ENCODE measurements at places on chromosomes 12 and 14.

DNA sequence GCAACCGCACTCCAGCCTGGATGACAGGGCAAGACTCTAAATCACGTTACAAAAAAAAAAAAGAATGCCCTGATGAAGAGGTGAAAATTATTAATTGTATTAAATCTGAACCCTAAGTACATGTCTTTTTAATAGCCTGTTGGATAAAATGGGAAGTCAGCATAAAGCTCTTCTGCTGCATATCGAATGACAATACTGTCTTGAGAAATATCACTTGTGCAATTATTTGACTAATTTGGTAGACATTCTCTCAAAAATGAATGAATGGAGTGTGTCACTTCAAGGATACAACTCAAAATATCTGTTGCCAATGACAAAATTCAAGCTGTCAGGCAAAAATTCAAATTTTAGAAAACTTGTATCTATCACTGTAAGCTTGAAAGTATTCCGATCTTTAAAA, 38.9 kb downstream of the DNAI7 start:
- DNase-seq = no peak

DNA sequence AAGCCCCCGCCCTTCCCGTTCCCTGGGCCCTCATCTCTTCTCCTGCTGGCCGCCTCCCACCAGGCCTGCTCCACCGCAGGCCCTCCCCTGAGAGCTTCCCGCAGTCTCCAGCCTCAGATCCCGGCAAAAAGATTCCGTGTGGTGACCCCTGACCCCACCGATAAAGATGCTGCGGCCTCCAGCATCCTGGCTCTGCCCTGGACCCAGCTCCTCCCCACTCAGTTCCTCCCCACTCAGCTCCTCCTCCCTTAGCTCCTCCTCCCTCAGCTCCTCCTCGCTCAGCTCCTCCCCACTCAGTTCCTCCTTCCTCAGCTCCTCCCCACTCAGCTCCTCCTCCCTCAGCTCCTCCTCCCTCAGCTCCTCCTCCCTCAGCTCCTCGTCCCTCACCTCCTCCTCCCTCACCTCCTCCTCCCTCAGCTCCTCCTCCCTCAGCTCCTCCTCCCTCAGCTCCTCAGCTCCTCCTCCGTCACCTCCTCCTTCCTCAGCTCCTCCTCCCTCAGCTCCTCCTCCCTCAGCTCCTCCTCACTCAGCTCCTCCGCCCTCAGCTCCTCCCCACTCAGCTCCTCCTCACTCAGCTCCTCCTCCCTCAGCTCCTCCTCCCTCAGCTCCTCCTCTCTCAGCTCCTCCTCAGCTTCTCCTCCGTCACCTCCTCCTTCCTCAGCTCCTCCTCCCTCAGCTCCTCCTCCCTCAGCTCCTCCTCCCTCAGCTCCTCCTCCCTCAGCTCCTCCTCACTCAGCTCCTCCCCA, 17.0 kb downstream of the NOC4L start:
- DNase-seq = no peak

DNA sequence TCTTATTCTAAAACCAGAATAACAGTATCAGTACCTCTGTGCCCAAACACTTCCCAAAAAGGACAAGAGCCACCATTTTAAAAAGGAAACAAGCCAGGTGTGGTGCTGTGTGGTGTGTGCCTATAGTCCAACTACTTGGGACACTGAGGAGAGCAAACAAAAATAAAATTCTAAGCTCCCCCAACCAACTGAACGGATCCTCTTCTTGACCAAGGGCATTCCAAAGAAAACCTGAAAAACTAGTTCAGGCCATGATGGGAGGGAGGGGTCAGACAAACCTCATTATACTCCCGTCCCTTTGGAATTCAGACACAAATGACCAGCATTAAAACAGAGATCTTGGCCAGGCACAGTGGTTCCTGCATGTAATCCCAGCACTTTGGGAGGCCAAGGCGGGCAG, 20.5 kb downstream of the SLC11A2 start:
- DNase-seq = no peak

DNA sequence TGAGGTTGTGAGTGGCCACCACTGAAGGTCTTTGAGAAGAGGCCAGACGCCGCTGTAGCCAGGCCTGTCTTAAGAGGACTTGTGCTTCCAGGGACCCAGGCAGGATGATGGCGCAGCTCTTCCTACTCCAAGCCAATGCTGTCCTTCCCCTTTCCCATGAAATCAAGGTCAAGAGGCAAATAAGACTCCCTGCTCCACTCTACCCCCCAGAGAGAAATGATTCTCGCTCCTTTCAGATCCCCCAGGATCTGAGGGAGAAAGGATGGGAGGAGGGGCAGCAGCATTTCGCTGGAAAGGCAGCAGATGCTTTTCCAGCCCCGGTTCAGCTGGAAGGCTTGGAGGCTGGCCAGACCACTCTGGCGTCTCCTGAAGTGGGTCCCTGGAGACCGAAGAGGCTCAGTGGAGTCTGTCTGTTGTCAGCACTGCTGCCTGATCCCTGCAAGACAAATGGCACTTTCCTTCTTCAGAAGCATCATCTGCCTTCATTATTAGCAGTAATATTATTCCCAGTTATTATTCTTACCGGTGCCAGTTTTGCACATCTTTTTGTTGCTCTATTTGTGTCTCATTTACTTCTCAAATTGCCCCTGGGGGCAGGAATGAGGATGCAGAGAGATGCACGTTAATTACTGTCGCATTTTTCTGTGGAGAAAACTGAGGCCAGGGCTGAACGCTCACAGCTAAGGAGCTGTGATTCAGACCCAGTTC, 51.4 kb downstream of the C14orf132 start:
- DNase-seq = peak; percentile 23

GRCh38 chr12:106445959-106446358, 88.4 kb downstream of the POLR3B start:
- peak; percentile 73 for DNase-seq

- DNase-seq = peak; percentile 17
These were observed 4.1 kb downstream of the CD163L1 start for GRCh38 chr12:7439579-7440505.

DNA sequence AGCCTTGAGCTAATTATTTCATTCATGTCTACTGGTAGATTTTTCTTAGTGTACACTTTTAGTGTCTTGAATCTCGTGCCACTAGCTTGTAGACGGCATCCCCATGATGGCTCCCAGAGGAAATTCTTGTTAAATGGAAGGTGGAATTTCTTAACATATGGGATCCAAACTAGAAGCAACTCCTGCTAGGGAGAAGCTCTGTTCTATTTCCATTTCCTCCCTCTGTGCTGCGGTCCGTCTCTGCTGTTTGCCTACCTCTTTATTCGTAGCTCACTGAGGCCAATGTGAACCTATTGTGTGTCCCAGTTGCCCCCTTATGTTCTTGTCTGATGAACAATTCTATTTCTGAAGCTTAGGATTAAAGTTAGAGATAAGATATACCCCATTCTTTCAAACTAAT, 588 bp downstream of the PIK3C2G start:
- no peak for DNase-seq

DNA sequence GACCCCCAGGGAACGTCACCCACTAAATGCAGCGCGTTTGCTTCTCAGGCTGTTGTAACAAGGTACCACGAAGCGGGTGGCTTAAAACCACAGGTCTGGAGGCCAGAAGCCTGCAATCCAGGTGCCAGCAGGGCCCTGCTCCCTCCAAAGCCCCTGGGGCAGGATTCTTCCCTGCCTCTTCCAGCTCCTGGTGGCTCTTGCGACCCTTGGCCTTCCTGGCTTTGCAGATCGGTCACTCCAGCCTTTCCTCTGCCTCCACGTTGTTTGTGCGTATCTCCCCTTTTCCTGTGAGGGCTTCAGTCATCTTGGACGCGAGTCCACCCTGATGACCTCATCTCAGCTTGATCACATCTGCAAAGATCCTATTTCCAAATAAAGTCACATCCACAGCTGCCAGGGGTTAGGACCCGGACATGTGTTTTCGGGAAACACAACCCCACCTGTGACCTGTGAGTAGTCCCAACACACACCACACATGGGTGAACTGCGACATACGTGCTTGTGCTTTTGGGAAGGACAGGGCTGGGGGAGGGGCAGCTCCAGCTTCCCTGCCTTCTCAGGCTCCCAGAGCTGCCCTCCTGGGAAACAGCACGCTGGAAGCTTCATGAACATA, 114.5 kb upstream of the NCOR2 start:
- no peak for DNase-seq

GRCh38 chr12:44148936-44149335, 313.1 kb downstream of the TMEM117 start:
- no peak for DNase-seq

DNA sequence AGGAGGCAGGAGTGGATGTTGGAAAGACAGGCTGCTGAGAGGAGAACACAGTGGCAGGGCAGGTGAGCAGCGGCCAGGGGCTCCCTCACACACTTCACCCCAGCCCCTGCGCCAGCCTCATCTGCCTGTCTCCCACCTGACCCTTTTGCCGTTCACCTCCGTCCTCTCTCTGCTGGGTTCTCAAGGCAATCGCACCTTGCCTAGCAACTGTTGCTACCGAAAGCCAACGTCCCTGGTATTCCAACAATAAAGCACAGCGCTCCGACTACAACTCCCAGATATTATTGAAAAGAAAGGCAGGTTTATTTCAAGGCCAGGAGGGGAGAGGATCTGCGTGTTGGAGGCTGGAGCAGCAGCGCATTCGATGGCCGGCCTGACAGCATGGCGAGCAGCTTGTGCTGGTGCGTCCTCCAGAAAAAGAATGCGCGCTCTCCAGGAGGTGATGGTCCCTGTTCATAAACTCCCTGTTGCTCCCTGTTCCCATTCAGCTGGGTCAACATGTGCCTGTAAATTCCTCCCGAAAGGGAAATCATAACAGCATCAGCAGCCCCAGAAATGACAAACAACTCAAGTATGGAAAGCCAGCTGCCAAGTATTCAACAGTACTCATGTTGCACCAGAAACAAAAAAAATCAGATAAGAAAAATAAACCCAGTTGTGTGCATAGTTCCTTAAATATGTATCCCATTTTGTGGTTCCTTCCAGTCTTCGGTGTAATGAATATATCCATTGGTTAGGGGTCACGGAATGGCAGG, 153.0 kb upstream of the DIO3 start:
- DNase-seq = no peak

DNA sequence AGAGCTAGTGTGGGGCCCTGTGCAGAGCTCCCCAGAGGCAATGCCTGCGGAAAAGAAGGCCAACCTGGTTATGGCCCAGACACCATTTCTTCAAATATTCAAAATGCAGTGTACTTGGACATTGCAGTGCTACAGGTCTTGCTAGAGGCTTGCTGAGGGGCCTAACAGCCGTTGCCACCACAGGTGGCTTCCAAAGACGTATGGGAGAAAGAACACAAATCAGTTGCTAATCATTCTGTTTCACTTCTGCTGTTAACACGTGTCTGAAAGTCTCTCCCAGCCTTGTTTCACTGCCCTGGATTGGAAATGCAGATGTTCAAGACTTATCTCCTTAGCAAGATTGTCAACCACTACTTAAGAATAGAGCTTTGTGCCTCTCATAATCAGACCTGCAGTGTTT, 925.9 kb downstream of the GALC start:
- DNase-seq = no peak

GRCh38 chr12:121713257-121713777, 765 bp downstream of the TMEM120B start:
- DNase-seq = no peak

DNA sequence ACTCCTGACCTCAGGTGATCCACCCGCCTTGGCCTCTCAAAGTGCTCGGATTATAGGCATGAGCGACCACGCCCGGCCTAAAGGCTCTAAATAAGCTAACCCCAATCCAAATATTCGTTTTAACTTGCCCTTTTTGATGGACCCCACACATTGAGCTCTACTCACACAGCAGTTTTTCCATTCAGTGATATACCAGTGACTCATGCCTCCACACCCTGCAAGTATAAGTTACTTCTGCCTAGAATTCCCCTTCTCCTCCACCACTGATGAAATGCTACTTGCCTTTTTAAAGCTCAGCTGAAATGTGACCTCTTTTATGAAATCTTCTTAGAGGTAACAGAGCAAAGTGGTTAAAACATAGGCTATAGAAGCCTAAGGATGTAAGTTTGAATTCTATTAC, 68.8 kb downstream of the EXOC5 start:
- DNase-seq = no peak

GRCh38 chr12:2535583-2536204, 259.1 kb upstream of the FKBP4 start:
- DNase-seq = no peak

DNA sequence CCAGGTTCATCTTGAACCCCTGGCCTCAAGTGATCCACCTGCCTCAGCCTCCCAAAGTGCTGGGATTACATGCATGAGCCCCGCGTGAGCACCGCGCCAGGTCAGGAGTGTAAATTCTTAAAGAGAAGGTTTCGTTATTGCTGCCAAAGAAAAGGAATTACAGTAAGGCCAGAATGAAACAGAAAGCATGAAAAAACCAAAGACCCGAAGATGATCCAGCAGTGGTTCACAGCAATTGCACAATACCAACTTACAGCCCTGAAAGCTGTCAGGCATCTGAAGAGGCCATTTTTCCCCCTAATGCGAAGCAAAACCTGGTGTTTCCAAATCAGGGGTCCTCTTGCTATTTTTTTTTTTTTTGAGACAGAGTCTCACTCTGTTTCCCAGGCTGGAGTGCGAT, 10.3 kb downstream of the RBM23 start:
- DNase-seq = no peak

GRCh38 chr12:39646963-39647362, 27.4 kb upstream of the ABCD2 start:
- DNase-seq = no peak

DNA sequence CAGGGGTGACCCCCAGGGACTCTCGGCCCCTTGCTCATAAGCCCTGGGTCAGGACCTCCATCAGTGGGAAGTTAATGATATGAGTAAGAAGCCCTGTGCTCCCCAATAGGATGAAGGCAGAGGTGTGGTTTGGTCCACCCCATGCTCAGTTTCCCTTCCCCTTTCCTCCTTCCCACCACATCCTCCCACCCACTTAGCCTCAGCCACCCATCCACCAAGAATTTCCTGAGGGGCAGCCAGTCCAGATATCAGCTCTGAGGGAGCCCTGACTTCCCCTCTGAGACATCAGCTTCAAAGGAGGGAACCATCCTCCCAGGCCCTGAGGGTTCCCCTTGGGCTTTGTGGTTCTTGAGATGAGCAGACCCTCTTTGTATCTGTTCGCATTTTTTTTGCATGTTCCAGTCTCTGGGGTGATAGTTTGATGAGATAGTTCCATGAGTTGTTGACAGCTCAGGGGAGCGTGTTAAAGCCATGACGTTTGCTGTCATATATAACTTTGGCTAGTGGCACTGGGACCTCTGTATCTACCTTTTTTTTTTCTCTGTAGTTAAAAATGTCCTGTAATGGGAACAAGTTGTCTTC, 71.2 kb downstream of the LGMN start:
- no peak for DNase-seq

DNA sequence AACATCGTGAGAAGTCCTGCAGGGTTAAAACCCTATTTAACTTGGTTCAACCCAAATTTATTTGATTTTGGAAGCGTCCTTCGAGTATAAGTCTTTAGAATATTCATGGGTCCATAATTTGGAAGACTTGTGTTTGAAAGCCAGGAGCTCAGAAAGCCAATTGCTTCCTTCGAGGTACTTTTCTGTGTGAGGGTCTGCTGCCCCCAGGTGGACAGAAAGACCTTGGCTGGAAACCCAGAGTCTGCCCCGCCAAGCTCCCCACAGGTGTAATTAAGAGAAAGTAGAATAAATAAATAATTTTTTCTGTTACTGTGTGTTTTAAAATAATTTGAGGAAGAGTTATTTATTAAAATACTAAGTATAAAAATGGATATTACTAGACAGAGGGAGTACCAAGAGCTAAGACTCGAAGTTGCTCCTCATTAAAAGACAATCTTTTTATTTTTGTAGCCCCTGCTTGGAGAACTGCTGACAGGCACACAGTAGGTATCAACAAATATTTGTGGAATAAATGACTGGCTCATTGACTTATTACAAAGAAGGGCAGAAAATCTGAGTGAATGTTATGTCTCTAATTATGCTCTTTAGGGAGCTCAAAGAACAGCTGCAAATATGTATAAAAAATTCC, 105.8 kb downstream of the PAH start:
- peak; percentile 2 for DNase-seq
